Activated CD4-positive, alpha-beta T cell treated with anti-CD3 and anti-CD28 coated beads for 36 hours (primary cell): ENCODE measurements at places on chromosomes 13 and 19. TPM values are rescaled to one million over a fixed set of nuclear protein-coding genes. Genes with fewer than 3 reads are reported as not detected.

GRCh38 chr19:18262917-18263316 is 11.3 kb downstream of the IQCN start:
- DNase-seq: no peak

DNA sequence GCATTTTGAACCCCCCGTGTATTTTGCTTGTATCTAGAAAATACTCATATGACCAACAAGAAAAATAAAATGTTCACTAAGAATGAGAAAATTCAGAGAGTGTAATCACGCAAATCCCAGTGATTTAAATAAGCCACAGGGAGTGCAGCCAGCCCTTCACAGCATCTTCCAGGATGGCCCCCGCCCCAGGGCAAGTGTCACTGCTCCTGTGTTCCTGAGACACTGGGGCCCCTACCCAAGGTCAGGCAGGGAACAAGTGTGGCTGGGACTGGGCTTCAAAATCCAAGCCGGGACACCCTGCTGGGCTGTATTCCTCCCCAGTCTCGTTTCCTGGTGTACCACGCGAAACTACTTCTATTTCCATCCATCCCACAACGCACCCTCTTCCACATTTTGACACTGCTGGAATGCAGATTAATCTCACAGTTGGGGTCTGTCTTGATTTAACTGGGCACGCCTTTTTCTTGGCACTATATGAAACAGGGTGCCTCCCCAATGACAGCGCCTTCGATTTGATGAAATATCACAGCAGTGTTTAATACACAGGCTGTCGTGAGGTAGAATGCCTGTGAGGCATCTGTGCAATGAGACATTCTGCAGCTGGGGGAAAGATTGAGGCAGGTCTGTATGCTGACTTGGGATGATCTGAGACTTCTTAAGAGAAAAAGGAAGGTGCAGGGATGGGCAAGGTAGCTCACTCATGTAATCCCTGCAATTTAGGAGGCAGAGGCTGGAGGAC is 18.3 kb upstream of the CCNP start:
- DNase-seq: no peak

- DNase-seq: peak; percentile 81
These were observed 3.1 kb upstream of the CTXN1 start for GRCh38 chr19:7928741-7929701.

DNA sequence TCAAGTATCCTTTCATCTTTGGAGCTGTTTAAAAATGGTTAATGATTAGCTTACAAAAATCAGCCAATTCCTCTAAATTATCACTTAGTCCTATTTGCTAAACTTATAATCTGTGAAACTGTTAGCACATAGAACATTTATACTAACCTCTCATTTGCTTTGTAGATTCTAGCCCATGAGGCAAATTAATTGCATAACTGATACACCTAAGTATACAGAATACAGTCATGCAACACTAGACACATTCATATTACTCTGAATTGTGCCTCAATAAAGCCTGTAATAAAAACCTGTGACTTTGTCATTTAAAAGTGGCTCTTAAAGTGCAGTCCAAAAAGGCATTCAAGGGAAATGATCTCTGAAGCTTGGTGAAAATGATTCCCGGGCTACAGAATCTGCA is 21.0 kb downstream of the SERPINE3 start:
- no peak for DNase-seq

DNA sequence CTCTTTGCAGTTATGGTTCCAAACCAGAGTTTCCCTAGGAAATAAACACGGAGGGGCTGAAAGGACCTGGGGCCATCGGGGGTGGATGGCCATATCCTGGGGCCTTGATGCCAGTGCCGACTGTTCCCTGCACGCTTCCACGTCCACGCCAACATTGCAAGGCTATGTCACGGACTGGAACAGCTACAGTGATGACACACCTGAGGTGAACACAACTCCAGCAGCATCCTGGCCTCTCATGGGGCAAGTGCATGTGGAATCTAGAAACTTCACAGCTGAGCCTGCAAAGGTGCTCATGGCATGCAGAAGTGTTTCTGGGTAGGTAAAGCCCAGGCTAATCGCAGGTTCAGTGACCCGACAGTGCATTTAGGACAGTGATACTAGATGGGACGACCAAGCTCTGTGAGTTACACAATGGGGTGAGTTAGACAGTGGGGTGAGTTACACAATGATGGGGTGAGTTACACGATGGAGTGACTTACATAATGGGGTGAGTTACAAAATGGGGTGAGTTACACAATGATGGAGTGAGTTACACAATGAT is 52.0 kb upstream of the GAS6 start:
- DNase-seq: no peak

GRCh38 chr13:73171271-73171682 is 112.5 kb downstream of the KLF5 start:
- no peak for DNase-seq

DNA sequence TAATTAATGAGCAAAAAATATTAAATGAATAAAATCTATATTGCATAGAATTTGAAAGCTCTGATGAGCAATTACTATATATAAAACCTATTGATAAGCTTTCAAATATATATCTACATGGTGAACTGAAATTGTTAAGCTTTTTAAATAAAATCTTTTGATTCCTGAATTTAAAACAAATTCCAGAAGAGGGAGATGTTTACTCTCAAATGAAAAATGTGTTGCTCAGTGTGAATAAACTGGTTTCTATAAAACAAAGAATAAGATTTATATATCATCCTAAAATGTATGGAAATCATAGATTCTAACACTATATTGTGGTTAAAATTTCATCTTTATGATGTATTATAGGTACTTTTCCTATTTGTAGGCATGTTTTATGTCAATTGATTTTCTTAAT is 171.5 kb upstream of the SLITRK6 start:
- DNase-seq: no peak

DNA sequence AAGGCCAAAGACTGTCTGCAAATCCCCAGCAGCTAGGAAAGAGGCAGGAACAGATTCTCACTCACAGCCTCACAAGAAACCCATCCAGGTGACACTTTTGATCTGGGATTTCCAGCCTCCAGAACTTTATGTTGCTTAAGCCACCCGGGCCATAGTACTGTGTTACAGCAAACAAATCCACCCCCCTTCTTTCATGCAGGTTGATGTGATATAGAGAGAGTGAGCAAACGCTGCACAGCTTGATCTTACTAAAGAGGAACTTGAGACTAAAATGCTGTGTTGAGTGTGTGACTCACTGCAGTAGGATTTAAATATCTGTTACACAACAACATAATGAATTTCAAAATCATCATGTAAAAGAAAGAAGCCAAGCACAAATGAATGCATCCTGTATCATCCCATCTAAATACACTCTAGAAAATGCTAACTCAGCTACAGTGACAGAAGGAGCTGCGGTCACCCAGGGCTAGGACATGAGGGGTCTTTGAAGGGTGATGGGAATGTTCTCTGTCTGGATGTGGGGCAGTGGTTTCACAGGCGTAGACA is 32.2 kb downstream of the RCBTB2 start:
- no peak for DNase-seq

DNA sequence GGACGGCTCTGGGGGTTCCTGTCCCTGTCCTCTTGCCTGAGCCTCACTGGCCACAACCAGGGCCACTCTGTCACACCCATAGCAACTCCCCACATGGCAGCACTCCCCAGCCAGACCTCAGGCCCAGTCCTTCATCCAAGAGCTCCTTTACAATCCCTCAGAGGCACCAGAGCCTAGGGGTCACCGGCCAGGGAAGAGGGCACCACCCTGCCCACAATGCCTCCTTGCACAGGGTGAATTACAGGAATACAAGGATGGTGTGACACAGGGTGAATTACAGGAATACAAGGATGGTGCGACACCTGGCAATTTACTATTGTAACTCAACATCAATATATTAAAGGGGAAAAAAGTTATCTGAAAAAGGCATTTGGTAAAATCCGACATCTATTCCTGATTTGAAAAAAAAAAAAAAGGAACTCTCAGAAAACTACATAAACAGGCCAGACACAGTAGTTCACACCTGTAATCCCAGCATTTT is 16.5 kb downstream of the MIER2 start:
- no peak for DNase-seq

DNA sequence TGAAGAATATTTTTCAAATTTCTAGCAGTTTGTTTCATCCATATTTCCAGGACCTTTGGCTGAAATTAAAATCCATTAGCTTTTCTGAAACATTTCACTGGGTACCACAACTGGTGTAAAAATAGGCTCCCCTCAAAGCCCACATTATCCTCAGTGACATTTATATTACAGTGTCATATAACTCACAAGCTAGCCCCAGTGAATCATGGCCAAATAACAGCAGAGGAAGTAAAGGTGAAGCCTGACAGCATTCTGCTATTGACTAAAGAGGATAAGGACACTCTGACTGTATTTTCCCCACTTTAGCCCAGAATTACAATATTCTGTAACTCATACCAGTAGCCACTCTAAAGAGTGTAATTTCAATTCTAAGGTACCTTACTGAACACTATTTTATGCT is 21.9 kb downstream of the KCTD12 start:
- DNase-seq: no peak

The ZNF682 gene
- 6.0 TPM for total RNA-seq

The ZNF442 gene
- total RNA-seq: 1.7 TPM

The ZNF284 gene
- total RNA-seq: 2.1 TPM

The NPHS1 gene
- not detected for total RNA-seq

The CEACAM20 gene
- not detected for total RNA-seq

The TIMM44 gene
- 80.4 TPM for total RNA-seq
